Activated CD4-positive, alpha-beta T cell treated with anti-CD3 and anti-CD28 coated beads for 4 hours (primary cell): ENCODE measurements at places on chromosomes 5 and 9.
A peak's percentile ranks its signal among the peaks of the same experiment; 100 is the strongest.

GRCh38 chr5:103385722-103386121 is 127.2 kb downstream of the MACIR start:
- no peak for DNase-seq

DNA sequence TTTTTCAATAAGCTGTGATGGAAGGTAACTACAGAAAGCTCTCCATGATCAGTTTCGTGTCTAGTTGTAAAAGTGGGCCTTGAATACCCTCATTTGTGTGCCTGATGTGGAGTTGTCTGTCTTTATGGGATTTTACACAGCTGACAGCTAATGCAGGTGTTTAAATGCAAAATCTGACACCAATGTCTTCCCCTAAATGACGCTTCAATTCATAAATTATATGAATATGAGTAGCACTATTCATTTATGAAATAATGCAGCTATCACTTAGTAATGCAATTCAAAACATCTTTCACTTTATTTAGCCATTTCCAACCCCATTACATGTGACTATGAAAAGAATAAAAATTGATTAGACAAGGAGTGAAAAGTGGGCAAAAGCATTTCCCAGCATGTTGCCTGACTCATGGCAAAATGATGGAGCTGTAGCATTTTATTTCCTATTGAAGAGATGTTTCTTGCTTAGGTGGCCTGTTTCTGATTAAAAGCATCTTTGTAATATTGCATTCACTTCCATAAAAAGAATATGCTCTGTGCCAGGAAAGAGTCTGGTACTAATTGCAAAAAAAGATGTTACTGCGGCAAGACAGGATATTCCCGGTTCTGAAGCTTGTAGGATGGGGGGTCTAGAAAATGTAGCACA is 116.7 kb upstream of the HAPLN1 start:
- no peak for DNase-seq

DNA sequence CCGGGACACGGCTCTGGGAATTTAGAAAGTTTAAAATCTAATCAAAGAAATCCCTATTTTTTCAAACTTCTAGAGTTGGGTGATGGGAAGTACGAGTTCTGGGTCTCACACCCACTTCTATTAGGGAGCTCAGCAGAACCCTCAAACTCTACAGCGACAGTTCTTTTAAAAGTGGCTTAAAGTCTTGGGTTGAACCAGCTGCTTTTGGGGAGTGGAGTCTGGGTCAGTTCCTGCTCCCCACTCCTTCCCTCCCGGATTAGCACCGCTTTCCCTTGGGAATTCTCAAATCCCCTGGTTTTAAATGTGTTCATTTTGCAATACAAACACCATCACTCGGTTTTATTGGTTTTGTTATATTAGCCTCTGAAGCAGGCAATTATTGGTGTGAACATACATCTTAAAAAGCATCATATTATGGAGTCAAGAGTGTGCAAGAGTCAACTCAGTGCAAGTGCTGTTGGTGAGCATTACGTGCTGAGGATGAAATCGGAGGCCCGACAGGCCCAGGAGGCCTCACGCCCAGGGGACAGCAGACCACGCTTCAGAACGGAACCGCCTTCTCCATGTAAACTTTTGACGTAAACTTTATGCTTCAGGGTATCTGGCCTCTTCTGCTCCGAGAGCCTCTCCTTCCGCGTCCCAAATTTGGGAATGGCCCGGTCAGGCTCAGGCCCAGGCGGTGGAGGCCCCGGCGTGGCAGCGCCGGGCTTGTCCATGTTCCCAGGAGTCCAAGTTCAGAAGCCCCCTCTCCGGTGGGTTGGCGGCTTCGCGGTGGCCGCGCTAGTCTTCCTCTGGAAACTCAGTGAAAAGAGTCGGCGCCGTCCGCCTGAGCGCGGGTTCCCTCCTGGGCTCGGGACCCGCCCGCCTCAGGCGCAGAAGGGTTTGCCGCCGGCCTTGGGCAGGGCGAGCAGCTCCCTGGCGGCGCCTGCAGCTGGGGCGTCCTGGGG is 5.3 kb downstream of the IRX4 start:
- no peak for DNase-seq

- no peak for DNase-seq
Measured at GRCh38 chr5:53913941-53914340, 353.5 kb downstream of the NDUFS4 start.

- no peak for DNase-seq
Measured at GRCh38 chr9:134363450-134363849, 37.2 kb downstream of the RXRA start.

DNA sequence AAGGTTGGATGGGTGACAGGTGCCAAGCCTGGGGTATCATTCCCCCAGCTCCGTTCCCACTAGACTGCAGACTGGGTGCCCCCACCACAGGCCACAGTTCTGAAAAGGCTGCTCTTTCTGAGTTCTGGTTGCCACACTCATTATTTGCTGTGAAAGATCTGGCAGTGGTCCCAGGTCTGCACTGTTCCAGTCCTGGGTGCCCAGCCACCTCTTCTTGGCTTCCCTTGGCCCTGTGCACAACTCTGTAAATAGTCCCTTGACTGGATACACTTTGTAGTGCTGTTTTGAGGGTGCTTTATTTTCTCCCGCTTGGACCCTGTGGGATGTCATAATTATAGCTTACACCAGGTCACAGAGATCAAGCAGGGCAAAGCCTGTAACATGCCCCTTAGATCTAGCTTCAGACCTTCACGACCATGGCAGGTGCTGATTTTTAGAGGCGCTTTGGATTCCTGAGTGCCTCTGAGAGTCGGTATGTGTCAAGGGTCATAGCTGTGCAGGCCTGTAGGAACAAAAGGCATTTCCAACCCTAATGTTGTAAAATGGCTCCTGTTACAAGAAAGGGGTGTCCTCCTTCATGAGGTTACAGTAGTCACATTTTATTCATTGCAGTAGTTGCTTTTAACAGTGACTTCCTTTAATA is 344.9 kb downstream of the ICE1 start:
- DNase-seq, result no peak

- DNase-seq, result no peak
Measured at GRCh38 chr9:97980918-97981845, 2.0 kb upstream of the ANP32B start.

- DNase-seq, result no peak
Measured at GRCh38 chr5:172527559-172527958, 73.2 kb upstream of the SH3PXD2B start.

DNA sequence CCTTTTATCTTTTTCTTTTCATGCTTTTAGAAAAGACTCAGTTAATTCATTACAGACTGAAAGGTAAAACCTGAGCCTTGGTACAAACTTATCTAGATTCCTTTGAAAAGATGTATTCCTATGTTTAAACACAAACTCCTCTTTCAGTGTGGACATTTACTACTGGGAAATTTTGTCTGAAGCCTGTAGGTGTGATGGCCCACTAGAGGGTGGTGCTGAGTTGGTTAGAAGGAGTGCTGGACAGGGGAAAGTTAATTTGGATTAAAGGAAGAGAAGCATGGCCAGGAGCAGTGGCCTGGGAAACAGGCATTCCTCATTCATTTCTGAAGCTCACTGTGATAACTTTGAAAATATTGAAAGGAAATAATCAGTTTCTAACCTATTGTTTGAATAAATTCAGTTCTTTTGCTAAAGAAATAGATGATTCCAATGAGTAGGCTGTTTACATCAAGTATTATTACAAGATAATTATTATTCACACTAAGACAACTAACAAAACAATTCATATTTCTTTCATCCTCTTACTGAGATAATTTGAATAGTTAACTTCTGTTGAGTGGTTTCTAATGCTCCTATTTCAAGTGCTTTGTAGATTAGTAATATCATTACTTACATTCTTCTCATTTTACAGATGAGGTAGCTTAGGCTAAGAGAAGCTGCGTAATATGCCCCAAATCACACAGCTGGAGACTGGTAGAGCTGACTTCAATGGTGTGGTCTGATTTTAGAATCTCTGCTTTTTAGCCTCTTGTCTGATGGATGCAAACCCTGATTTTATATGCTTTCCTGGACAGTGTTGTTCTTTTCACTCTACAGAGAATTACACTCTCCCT is 150.9 kb downstream of the ADGRV1 start:
- DNase-seq, result no peak

DNA sequence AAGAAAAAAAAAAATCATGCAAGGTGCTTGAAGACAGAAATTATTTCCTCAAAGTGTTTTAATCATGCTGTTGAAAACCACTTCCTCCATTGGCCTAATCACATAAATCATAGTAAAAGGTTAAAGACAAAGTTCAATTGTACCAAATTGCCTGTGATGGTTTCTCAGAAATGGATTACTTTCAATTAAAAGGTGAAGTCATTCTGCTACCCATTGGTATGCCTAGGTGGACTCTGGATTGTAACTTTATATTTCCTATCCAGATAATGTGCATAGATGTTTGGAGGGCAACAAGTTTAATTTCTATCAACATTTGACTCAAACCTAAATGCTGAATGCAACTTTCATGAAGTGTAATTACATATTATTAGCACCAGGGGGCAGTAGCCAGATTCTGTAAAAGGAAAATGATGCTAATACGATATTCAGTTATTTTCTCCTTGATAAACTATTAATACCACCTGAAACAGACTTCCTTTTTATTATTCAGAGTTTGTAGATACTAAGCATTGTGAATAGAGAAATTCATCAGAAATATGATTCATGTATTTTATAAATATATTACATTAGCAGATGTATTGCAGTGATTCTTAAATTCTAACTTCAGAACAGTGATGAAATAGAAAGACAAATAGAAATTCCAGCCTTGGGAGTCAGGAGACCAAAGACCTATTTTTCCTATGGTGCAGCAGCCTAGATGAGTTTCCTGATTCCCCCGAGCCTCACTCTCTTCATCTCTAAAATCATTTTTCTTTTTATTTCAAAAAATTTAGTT is 148.2 kb downstream of the CAAP1 start:
- no peak for DNase-seq

DNA sequence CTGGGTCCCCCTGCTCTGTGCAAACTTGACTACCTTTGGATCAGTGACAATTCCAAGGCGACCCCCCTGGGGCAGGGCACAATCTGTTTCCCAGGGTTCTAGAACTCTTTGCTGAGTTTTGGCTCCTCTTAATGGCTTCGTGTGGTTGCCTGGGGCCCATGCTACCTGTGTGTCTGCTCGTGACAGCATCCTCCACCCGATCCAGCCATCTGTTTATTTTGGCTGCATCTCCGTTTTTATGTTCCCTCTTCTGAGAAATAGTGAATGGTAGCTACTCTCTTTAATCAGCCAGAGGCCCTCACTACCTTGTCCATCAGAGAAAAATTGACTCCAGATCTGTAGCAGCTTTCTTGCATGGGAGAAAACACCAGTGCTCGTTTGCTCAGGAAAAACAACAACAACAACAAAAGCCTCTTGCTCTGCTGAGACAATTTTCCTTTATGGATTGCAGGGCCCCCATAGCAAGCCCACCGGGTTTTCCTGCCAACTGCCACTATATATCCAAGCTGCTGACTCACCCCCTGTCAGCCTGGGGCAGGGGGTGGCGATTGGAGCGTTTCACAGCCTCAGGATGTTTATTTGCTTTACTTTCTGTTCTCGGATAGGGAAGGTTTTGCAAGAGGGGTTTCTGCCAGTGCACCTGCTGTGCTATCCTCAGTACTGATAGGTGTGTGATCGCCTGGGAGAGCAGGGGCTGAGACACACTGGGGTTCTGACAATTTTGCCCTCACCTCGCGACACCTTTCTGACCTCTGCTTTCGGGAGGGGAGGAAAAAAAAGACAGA is 607.8 kb downstream of the BNC2 start:
- no peak for DNase-seq

GRCh38 chr5:40601198-40601868 is 78.4 kb upstream of the PTGER4 start:
- no peak for DNase-seq

- no peak for DNase-seq
Measured at GRCh38 chr5:4802044-4802443, 338.1 kb upstream of the ADAMTS16 start.

DNA sequence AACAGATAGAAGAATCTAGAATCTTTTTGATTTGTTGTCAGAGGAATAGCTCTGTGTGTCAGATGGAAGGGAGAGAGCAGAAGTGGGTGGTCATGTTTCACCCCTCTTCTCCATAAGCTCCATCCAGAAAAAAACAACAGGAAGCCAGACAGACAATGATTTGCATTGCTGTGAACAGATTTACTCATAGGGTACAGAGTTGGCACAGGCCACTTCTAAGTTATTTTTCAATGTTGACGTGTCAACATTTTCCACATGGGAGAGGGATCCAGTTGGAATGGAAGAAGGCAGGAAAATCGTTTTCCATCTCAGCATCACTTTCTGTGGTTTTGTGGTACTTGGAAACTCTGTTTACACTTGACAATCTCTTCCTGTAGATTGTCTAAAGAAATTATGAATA is 86.7 kb downstream of the INSYN2B start:
- no peak for DNase-seq

DNA sequence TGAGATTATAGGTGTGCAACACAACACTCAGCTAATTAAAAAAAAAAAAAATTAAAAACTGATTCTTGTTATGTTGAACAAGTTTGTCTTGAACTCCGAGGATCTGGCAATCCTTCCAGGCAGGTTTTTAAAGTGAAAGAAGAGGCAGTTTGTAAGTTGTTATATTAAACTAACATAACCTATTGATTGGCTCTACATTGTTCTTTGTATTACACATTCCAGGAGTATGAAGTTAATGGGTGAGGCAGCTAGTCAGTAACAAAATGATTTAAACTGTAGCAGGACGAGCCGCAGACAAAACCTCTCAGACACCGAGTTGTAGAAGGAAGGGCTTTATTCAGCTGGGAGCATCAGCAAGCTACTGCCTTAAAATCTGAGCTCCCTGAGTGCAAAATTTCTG is 1953.9 kb upstream of the CDH6 start:
- DNase-seq, result no peak

DNA sequence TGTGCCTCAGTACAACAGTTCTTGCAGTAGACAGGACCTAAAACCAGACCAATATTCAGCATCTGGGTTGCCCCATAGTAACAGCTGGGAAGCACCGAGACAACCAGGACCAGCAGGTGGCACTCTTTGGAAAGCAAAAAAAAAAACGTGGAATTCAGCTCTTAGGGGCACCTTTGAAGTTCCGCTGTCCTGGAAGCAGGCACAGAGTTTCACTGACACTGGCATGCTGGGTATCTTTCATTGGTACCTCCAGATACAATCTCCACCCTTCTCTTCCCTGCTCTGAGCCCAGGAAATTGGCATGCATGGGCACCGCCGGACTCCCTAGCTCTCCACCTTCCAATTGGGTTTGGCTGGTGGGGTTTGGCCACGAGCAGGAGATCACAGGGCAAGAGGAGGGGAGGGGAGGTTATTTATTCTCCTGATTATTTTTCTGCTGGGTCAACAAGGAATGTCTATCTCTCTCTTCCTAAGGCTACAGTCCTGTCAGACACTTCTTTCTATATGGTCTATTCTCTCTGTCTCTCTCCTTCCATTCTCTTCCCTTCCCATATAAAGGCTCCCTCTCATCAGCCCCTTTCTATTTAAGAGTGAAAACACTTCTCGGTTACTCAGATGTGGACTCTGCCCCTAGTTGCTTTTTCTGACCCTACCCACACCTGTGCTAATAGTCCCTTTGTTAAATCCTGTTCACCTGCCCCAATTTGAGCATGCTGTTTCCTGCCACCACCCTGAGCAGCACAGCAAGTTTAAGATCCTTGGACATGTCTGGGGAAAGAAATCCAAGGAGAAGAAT is 1.9 kb upstream of the IDNK start:
- DNase-seq, result peak; percentile 43

DNA sequence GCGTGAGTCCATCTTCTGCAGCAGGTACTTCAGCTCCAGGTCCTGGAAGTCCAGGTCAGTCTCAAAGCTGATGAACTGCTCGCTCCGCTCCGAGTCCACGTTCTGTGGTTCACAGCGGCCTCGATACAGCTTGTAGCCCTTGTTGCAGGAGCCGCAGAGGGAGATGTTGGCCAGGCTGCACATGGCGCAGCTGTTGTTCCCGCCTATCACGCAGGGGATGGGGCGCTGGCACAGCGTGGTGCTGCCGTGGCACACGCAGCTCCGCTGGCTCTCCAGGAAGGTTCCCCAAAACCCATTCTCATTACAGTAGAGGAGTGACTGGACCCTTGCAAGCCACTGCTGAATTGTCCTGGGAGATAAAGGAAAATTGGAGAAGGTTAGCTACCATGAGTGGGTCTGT is 201.4 kb downstream of the BRINP1 start:
- DNase-seq, result no peak
